Transverse colon (tissue), 4 donors: ENCODE measurements at places on chromosomes 3 and 15. TPM values are rescaled to one million over a fixed set of nuclear protein-coding genes. Genes with fewer than 3 reads are reported as not detected.

- H3K4me1 ChIP-seq: peaks cover 17% of the 10 kb centered on the region
- H3K27me3 ChIP-seq: no peaks in the 10 kb centered on the region
- H3K27ac ChIP-seq: peak overlapping the region; percentile 100
- no peak for DNase-seq
- peak overlapping the region; percentile 82 for H3K4me3 ChIP-seq
Measured at GRCh38 chr3:56681984-56682461, 1.0 kb downstream of the TASOR start.

- no peak for DNase-seq
- no peak overlapping the region for H3K4me3 ChIP-seq
- H3K27ac ChIP-seq: peak overlapping the region; percentile 43
- H3K4me1 ChIP-seq: peaks cover 2% of the 10 kb centered on the region
- no peaks in the 10 kb centered on the region for H3K36me3 ChIP-seq
Measured at GRCh38 chr3:177050501-177051237, 146.6 kb downstream of the TBL1XR1 start.

DNA sequence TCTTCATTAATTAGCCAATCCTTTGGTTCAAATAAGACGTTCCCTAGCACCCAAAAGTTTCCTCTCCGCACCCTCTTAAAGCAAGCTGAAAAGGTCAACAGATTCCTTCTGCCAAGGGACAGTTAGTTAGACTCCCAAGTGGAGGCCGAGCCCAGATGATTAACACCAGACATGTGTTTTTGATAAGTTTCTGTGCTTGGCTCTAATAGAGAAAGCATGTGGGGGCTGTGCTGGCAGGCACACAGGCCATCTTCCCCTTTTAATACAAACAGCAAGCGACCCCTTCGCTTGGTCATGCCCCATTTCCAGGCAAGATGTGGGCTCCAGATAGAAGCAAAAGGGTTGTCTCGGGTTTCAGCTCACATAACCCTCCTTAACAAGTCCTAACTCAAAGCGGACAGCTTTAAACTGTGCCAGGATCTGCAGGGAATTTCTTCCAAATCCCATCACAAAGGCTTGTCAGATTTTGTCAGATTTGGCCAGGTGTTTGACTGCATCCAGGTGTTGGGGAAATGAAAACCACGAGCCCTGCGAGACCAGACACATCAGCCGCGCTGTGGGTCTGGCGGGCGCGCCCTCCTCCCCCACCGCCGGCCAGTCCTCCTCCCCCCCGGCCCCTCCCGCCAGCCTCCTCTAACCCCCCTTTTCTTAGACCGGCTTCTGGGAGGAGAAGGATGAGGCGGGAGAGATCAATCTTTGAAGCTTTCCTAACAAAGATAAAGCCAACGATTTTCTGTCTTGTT is 3.3 kb downstream of the HES1 start:
- peak overlapping the region; percentile 95 for H3K27ac ChIP-seq
- DNase-seq: no peak
- H3K27me3 ChIP-seq: no peaks in the 10 kb centered on the region
- H3K4me3 ChIP-seq: no peak overlapping the region

DNA sequence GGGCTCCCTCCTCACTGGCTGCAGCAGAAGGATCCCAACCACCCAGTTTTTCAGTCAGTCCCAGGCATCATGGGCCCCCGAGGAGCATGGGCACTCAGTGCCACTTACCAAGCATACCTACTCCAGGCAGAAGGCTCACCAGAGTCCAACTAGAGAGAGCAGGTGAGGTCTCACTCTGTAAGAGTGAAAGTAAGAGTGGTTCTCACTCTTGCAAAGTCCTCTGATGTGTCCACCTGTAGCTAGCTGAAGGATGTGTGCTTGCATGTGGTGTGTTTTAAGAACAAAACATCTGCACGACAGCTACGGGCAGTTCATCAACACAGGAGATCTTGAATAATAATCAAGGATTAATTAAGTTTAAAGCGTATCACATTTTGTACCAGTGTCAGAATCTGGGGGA is 49.7 kb downstream of the CCK start:
- no peaks in the 10 kb centered on the region for H3K36me3 ChIP-seq
- no peaks in the 10 kb centered on the region for H3K4me1 ChIP-seq
- no peak overlapping the region for H3K27ac ChIP-seq
- no peaks in the 10 kb centered on the region for H3K27me3 ChIP-seq

GRCh38 chr15:33292717-33293307 is 18.0 kb upstream of the RYR3 start:
- H3K4me3 ChIP-seq: no peak overlapping the region
- H3K27ac ChIP-seq: no peak overlapping the region
- H3K36me3 ChIP-seq: no peaks in the 10 kb centered on the region
- DNase-seq: peak; percentile 28
- H3K27me3 ChIP-seq: peaks cover 13% of the 10 kb centered on the region

DNA sequence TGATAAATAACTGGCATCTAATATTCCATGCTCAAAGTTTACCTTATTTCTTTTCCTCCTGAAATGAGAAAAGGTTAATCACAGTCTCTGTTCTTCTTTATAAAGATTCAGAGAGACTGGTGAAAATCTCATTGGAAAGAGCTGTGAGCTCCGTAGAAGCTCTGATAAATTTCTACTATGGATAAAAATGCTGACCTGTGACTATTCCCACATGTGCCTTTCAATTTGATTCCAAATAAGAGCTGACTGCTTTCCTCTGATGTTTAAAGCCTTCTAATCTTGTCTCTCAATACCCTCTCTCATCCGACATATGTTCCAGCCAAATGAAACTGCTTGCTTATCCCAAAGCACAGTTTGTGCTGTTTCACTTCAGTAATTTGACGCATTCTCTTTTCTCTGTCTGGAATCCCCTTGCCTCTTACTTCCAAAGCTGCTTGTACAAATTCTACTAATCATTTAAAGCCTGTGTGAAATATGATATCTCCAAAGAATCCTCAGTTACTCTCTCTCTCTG is 130.1 kb downstream of the RTP4 start:
- DNase-seq: no peak
- no peaks in the 10 kb centered on the region for H3K4me1 ChIP-seq
- no peak overlapping the region for H3K27ac ChIP-seq

DNA sequence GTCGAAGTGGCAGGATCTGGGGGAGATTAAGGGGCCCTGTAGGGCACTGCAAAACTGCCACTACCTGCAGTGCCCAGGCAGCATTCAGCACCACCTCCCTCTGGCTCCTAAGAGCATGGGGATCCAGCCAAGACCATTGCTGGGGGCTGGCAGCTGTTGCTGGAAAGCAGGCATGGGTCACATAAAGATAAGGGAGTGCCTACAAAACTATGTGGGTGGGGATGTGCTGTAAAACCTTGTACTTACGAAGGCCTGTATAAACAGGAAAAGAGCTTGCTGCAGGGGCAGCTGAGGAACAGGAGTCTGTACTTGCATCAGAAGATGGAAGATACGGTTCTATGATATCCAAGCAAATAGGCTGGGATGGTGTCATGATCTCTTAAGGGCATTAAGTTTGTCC is 27.1 kb downstream of the IL20RB start:
- peaks cover 17% of the 10 kb centered on the region for H3K4me1 ChIP-seq
- no peaks in the 10 kb centered on the region for H3K36me3 ChIP-seq
- H3K4me3 ChIP-seq: no peak overlapping the region
- no peaks in the 10 kb centered on the region for H3K27me3 ChIP-seq
- DNase-seq: peak; percentile 76

DNA sequence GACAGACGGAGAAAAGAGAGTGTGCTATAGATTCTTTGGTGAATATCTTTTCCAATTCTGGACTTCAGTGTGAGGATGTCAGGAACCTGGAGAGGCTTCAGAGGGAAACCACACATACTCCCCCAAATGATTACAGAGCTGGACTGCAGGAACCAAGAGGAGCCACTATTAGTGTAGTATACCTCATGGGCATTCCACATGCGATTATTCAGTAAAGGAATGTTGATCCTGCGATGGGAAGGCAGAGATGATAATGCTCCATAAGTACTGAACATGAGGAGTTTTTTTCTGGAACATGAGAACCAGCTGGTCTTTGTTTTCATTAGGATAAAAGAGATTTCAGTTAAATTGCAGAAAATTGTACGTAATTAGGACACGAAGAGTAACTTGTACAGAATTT is 18.7 kb downstream of the STARD9 start:
- no peaks in the 10 kb centered on the region for H3K36me3 ChIP-seq
- no peak for DNase-seq
- no peak overlapping the region for H3K4me3 ChIP-seq
- H3K27ac ChIP-seq: peak overlapping the region; percentile 81
- no peaks in the 10 kb centered on the region for H3K27me3 ChIP-seq
- peaks cover 30% of the 10 kb centered on the region for H3K4me1 ChIP-seq

GRCh38 chr3:127647166-127647844 is 18.3 kb downstream of the PODXL2 start:
- H3K27ac ChIP-seq: no peak overlapping the region
- H3K36me3 ChIP-seq: no peaks in the 10 kb centered on the region
- no peak overlapping the region for H3K4me3 ChIP-seq
- H3K27me3 ChIP-seq: no peaks in the 10 kb centered on the region

DNA sequence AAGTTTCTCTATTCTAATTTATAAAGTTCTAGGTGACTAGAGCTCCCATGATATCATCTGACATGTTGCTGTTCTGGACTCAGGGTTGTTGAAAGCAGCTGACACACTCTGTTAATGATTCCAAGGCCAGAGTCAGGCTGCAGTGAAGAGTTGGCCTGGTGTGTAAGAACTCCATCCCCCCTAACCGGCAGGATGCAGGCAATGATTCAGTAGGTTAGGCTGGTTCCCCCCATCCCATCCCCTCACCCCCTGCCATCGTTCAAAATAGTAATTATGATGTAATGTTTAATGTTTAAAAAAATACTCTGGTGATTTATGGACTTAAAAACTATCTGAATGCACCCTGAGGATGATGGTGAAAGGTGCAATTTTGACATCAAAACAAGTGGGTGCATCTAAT is 4.6 kb upstream of the TRIM71 start:
- no peak for DNase-seq
- no peak overlapping the region for H3K27ac ChIP-seq
- peaks cover 24% of the 10 kb centered on the region for H3K4me1 ChIP-seq
- no peak overlapping the region for H3K4me3 ChIP-seq
- peaks cover 36% of the 10 kb centered on the region for H3K27me3 ChIP-seq
- H3K36me3 ChIP-seq: no peaks in the 10 kb centered on the region

- H3K36me3 ChIP-seq: no peaks in the 10 kb centered on the region
- no peak for DNase-seq
- no peaks in the 10 kb centered on the region for H3K27me3 ChIP-seq
- H3K4me3 ChIP-seq: no peak overlapping the region
Measured at GRCh38 chr15:74383695-74384565, 16.5 kb upstream of the CYP11A1 start.

GRCh38 chr3:11185564-11186317 is 31.4 kb downstream of the HRH1 start:
- H3K4me1 ChIP-seq: peaks cover 15% of the 10 kb centered on the region
- no peak overlapping the region for H3K4me3 ChIP-seq
- H3K36me3 ChIP-seq: no peaks in the 10 kb centered on the region
- no peaks in the 10 kb centered on the region for H3K27me3 ChIP-seq
- peak; percentile 75 for DNase-seq

GRCh38 chr3:89571298-89571697 is 463.9 kb downstream of the EPHA3 start:
- no peak for DNase-seq
- H3K27me3 ChIP-seq: no peaks in the 10 kb centered on the region
- no peak overlapping the region for H3K4me3 ChIP-seq
- no peak overlapping the region for H3K27ac ChIP-seq
- no peaks in the 10 kb centered on the region for H3K4me1 ChIP-seq
- H3K36me3 ChIP-seq: no peaks in the 10 kb centered on the region

GRCh38 chr3:36521007-36521379 is 140.7 kb downstream of the STAC start:
- H3K4me3 ChIP-seq: no peak overlapping the region
- DNase-seq: no peak
- H3K27me3 ChIP-seq: no peaks in the 10 kb centered on the region

- H3K27me3 ChIP-seq: no peaks in the 10 kb centered on the region
- H3K27ac ChIP-seq: no peak overlapping the region
- DNase-seq: no peak
- H3K36me3 ChIP-seq: no peaks in the 10 kb centered on the region
- H3K4me1 ChIP-seq: no peaks in the 10 kb centered on the region
Measured at GRCh38 chr15:41466711-41467110, 27.0 kb upstream of the ITPKA start.

- DNase-seq: no peak
- H3K27me3 ChIP-seq: no peaks in the 10 kb centered on the region
- H3K4me3 ChIP-seq: no peak overlapping the region
- peak overlapping the region; percentile 75 for H3K27ac ChIP-seq
- H3K4me1 ChIP-seq: peaks cover 10% of the 10 kb centered on the region
- H3K36me3 ChIP-seq: no peaks in the 10 kb centered on the region
Measured at GRCh38 chr3:187292631-187293515, 1.3 kb upstream of the MASP1 start.

GRCh38 chr15:92878593-92879053 is 21.5 kb upstream of the CHD2 start:
- H3K36me3 ChIP-seq: no peaks in the 10 kb centered on the region
- peak overlapping the region; percentile 46 for H3K27ac ChIP-seq
- peaks cover 27% of the 10 kb centered on the region for H3K4me1 ChIP-seq
- H3K4me3 ChIP-seq: no peak overlapping the region
- no peaks in the 10 kb centered on the region for H3K27me3 ChIP-seq

GRCh38 chr15:99574502-99574901 is 8.7 kb downstream of the MEF2A start:
- no peaks in the 10 kb centered on the region for H3K36me3 ChIP-seq
- H3K4me3 ChIP-seq: no peak overlapping the region
- no peak for DNase-seq
- peaks cover 13% of the 10 kb centered on the region for H3K4me1 ChIP-seq
- H3K27ac ChIP-seq: no peak overlapping the region

GRCh38 chr3:69683082-69683806 is 56.0 kb upstream of the MITF start:
- H3K4me1 ChIP-seq: no peaks in the 10 kb centered on the region
- H3K36me3 ChIP-seq: no peaks in the 10 kb centered on the region
- no peak for DNase-seq
- H3K27me3 ChIP-seq: no peaks in the 10 kb centered on the region
- H3K4me3 ChIP-seq: no peak overlapping the region
- H3K27ac ChIP-seq: no peak overlapping the region

- H3K36me3 ChIP-seq: no peaks in the 10 kb centered on the region
- H3K27me3 ChIP-seq: no peaks in the 10 kb centered on the region
- no peaks in the 10 kb centered on the region for H3K4me1 ChIP-seq
- H3K4me3 ChIP-seq: no peak overlapping the region
- H3K27ac ChIP-seq: no peak overlapping the region
Measured at GRCh38 chr3:74808506-74809275, 194.2 kb upstream of the CNTN3 start.

GRCh38 chr3:57755368-57755675 is 787 bp upstream of the SLMAP start:
- peaks cover 29% of the 10 kb centered on the region for H3K4me1 ChIP-seq
- peak overlapping the region; percentile 89 for H3K27ac ChIP-seq
- DNase-seq: no peak
- no peaks in the 10 kb centered on the region for H3K36me3 ChIP-seq

The PP2D1 gene
- total RNA-seq: not detected

The ZBED2 gene
- total RNA-seq: not detected

The ANKRD63 gene
- not detected for total RNA-seq

The SCAMP2 gene
- total RNA-seq: 234 TPM

The SUCLG2 gene
- total RNA-seq: 166 TPM

The SH2D7 gene
- 6.0 TPM for total RNA-seq

The WDR93 gene
- total RNA-seq: not detected

The LMAN1L gene
- not detected for total RNA-seq

The CYP1A2 gene
- total RNA-seq: not detected

The CKMT1A gene
- total RNA-seq: 103 TPM

The TRAIP gene
- total RNA-seq: 1.7 TPM

The PLA2G4D gene
- total RNA-seq: not detected

The TAGLN3 gene
- not detected for total RNA-seq

The CLDN16 gene
- not detected for total RNA-seq

The GPR27 gene
- total RNA-seq: not detected

The IL17RC gene
- total RNA-seq: 63.5 TPM

The WNT7A gene
- total RNA-seq: not detected

The TMPRSS7 gene
- not detected for total RNA-seq
